Kidney epithelial cell (primary cell): ENCODE measurements at places on chromosomes 2 and 18. TPM values are rescaled to one million over a fixed set of nuclear protein-coding genes. Genes with fewer than 3 reads are reported as not detected.

Gene ST8SIA5
- under 0.01 TPM in 2 replicates for total RNA-seq

Gene EMX1
- total RNA-seq = 1.7 and 2.6 TPM in 2 replicates

Gene APOB
- total RNA-seq = not detected in 2 replicates

Gene HRH4
- 0.07 TPM in 1 of 2 replicates, not detected in the other for total RNA-seq

Gene MFSD2B
- total RNA-seq = not detected in 2 replicates

Gene ZAP70
- 0.55 TPM in 1 of 2 replicates, not detected in the other for total RNA-seq

Gene XIRP2
- total RNA-seq = 0.29 TPM in 1 of 2 replicates, not detected in the other

Gene PSMA8
- total RNA-seq = not detected in 2 replicates

Gene AQP12A
- not detected in 2 replicates for total RNA-seq

Gene CAPN14
- 0.58 and 1.4 TPM in 2 replicates for total RNA-seq
